ENCODE measurements at places on chromosomes 5 and 9. TPM values are rescaled to one million over a fixed set of nuclear protein-coding genes. Genes with fewer than 3 reads are reported as not detected.

DNA sequence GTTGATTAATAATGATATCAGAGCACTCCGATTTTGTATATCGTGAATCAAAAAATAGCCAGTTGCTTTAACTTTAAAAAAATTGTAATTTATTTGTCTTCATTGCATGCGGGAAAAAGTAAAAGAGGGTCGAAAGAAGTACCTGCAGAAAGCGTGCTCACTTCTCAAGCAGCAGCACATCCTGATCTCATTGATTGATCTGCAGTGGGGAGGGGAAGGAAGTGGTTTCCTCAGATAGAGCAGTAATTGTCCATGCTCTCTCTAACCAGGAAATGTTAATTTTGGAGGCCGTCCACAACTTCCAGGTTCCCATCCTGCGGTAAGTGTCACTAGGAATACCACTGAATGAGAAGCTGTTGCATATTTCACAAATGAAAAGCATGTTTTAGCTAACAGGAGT, 63.2 kb downstream of the SYK start:
- no peak for DNase-seq

DNA sequence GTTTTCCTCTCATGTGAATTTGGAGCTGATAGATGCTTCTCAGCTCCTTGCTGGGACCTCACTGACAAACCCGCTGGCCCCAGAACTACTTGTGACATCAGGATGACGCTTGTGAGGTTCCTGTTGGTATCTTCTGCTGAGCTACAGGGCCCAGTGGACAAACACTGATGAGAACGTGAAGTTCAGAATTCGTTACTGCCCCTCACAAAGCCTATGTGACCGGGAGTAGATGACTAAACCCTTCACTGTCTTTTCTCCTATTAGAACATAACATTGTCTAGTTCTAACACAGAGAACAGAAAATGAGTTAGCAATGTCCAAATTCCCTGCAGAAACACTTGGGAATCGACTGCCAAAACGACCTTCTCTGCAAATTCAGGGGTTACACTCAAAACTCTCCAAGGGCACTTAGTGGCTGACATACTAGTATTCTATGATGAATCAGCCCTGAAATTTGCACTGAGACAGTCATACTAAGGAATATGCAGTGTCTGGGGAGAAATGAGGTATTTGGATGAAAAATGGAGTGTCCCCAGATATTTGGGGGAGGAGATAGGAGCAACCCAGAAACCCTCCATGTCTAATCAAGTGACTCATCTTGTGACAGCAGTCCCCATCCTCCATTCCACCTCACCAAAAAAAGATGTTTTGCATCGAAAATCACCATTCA, 143.2 kb upstream of the TRIM32 start:
- DNase-seq: no peak

TSSK1B gene
- not detected for polyA plus RNA-seq

- DNase-seq: no peak
These were observed 53.7 kb downstream of the TLE1 start for GRCh38 chr9:81635521-81636254.

CDX1 gene
- not detected for polyA plus RNA-seq

FBXW5 gene
- 56.8 TPM for polyA plus RNA-seq

DNA sequence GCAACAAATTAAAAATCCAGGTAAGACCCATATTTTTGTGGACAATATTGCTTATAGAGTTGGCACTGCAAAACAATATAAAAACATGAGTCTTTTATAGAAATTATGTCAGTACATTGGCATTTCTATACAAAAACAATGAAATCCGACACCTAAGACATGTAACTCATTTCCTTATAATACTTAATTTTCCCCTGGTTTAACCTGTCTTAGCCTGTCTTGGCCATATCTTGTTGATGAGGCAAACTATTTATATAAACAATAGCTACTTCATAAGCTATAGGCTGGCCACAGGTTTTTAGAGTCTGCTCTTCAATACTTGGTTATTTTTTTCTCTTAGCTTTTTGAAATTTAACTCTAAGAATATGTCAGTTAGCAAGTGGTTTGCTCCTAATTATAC, 44.7 kb upstream of the IZUMO3 start:
- no peak for DNase-seq

- DNase-seq: no peak
These were observed 399.5 kb upstream of the TNC start for GRCh38 chr9:115517335-115518075.

DNA sequence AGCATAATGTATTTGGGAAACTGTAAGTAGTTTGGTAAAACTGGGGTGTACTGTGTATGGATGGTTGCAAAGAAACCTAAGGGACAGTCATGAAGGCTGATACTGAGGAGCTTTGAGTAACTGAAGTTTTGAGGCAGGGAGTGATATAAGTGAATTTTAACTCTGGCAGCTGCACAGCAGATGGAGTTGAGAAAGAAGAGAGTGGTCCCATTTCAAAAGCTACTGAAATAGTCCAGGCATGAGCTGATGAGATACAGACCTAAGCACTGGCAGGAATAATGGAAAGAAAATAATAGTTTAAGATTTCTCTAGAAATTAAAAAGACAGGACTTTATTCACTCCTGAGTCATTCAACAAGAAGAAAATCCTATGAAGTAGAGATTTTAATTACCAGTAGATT, 232.0 kb downstream of the CHSY3 start:
- DNase-seq: no peak

- no peak for DNase-seq
These were observed 7.5 kb downstream of the RAD23B start for GRCh38 chr9:107290619-107291018.

IRX4 gene
- polyA plus RNA-seq: not detected

GRCh38 chr5:42235837-42236236, 187.4 kb upstream of the GHR start:
- DNase-seq: no peak

DNA sequence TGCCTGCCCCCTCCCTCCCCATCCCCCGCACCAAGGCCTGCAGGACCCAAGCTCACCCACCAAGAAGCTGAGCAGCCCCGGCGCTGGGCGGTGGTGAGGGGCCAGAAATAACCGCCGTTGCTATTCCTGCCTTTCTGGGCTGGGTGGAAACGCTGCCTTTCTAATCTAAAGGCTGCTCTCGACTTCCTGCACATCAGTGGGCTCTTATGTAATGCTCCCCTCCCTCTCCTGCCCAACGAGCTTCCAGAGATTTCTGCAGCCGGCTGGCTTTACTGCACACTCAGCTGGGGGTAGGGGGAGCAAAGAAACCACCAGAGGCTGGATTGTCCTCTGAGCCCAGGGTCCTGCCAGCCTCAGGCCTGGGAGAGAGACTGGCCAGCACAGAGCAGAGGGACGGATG, 6.9 kb upstream of the EGR1 start:
- no peak for DNase-seq

DNA sequence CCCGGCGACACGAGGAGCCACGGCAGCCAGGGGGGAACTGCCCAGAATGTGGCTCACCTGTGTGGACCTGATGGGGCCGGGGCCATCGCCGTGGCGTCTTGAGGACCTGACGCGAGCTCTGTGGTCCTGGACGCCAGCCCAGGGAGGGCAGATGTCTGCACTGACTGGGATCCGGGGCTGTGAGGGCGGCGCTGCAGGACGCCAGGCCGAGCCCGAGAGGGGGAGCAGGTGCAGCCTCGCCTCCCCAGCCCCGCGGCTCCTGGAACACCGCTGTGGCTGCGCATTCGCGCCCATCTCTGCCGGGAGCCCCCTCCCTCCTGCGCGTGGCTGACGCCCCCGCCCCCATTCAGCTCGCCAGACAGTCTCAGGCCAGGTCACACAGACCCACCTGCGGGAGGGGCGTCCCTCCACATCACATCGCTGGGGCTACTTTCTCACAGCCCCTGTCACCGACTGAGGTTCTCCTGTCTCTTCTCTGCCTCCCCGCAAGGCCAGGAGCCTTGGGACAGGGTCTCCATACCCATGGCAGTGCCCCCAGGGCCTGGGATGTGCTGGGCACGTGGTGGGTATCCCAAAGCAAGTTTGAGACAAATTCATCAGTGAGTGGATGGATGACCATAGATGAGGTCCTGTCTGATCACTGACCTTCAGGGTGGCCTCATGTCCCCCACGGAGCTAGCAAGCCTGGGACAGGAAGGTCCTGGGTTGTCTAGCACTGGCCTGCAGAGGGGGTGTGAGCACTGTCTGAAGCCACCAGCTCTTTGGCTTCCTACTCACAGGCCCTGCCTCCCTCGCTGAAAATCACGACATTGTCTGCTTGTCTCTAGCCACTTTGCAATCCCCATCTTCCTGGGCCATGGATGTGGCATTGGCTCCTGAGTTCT, 47.3 kb downstream of the RASGEF1C start:
- no peak for DNase-seq

Data from naive B cell (primary cell).